ENCODE measurements at places on chromosomes 12 and 14. TPM values are rescaled to one million over a fixed set of nuclear protein-coding genes. Genes with fewer than 3 reads are reported as not detected.

The GEMIN2 gene
- total RNA-seq: 21.4 TPM

DNA sequence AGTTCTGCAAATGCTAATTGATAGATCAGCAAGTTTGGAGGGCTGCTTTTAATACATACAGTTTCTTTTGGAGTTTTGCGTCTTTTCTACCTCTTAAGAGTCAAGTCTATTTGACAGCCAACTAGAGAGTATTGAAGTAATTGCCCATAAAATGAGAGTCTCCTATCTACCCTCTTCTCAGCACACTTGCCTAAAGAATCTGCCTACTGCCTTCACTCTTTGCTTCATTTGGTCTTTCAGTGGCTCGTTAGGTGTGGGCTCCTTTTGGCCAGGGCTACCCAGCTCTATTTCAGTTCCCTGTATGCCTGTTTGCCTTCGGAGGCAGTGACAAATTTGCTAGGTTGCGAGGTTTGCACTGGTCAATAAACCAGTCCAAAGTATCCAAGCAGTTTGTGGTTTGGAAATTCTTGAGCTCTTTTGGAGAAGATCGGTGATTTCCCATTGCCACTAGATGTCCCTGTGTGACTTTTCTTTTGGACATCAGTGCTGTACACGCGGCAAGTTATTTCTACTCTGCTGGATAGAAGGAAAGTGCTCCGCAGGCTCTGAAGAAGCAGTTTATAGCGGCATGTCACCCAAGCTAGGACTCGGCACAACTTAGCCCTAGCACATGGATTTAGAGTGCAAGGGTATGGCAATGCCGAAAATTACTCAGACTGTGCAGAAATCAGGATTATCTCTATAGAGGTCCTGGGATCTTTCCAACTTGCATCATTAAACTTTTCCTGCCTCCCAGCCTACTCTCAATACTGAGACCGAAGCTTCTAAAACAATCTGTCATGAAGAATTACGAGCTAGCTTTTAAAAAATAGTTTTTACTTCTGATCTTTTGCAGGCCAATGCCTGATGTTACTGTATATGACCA lies 38.6 kb downstream of the MGST1 start:
- no peak overlapping the region for H3K27ac ChIP-seq
- H3K36me3 ChIP-seq: peaks cover under 1% of the 10 kb centered on the region
- no peaks in the 10 kb centered on the region for H3K4me1 ChIP-seq
- H3K4me3 ChIP-seq: no peak overlapping the region
- H3K27me3 ChIP-seq: no peaks in the 10 kb centered on the region

- no peak for DNase-seq
- H3K27ac ChIP-seq: no peak overlapping the region
- peaks cover 35% of the 10 kb centered on the region for H3K4me1 ChIP-seq
- H3K4me3 ChIP-seq: no peak overlapping the region
- peaks cover 6% of the 10 kb centered on the region for H3K36me3 ChIP-seq
- peaks cover 13% of the 10 kb centered on the region for H3K27me3 ChIP-seq
These were observed 3.5 kb upstream of the PHLDA1 start for GRCh38 chr12:76035045-76035444.

GRCh38 chr14:90522571-90523191 lies 125.9 kb downstream of the CALM1 start:
- DNase-seq: no peak
- H3K27ac ChIP-seq: no peak overlapping the region
- no peak overlapping the region for H3K4me3 ChIP-seq
- no peaks in the 10 kb centered on the region for H3K36me3 ChIP-seq

DNA sequence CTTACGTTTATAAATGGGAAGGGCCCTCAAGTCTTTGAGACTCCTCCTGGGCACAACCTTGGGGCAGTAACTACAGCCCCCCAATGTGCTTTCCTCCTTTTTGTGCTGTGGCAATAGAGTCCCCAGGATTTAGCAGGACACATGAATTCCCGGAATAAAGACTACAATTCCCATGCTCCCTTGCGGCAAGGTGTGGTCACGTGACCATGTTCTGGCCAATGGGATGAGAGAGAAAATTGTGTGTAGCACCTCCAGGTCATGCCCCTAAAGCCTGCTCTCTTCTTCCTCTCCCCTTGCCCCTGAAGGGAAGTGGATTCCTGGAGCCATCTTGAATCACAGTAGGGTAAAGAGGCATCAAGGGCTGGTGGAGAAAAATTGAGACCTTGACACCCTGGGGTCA lies 295.1 kb upstream of the SFSWAP start:
- no peak overlapping the region for H3K27ac ChIP-seq
- DNase-seq: no peak
- H3K4me1 ChIP-seq: peaks cover 4% of the 10 kb centered on the region
- peaks cover 2% of the 10 kb centered on the region for H3K27me3 ChIP-seq
- H3K4me3 ChIP-seq: no peak overlapping the region

DNA sequence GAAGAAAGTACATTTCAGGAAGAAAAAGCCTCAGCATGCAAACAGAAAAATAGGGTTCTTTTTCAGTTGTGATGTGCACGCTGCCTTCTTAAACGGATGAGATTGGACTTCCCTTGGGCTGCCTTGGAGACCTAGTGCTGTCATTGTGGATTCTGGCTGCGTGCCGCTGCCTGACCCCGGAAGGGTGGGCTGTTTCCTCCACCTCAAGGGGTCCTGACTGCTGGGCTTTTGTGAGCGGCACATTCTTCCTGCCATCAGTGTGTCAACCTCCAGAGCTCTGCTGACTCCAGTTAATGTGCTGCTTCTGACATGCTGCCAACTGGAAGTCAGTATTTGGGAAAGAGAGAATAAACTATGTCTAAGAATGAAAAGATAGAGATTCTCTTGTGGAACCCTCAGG lies 25.1 kb downstream of the CCNK start:
- H3K4me3 ChIP-seq: peak overlapping the region; percentile 21
- H3K4me1 ChIP-seq: peaks cover 8% of the 10 kb centered on the region
- H3K36me3 ChIP-seq: peaks cover 67% of the 10 kb centered on the region

GRCh38 chr14:92386637-92387036 lies 63.7 kb downstream of the SLC24A4 start:
- peaks cover 4% of the 10 kb centered on the region for H3K4me1 ChIP-seq
- H3K36me3 ChIP-seq: no peaks in the 10 kb centered on the region
- peaks cover 6% of the 10 kb centered on the region for H3K27me3 ChIP-seq
- no peak overlapping the region for H3K27ac ChIP-seq
- H3K4me3 ChIP-seq: no peak overlapping the region

The GLIPR1L1 gene
- total RNA-seq: not detected

DNA sequence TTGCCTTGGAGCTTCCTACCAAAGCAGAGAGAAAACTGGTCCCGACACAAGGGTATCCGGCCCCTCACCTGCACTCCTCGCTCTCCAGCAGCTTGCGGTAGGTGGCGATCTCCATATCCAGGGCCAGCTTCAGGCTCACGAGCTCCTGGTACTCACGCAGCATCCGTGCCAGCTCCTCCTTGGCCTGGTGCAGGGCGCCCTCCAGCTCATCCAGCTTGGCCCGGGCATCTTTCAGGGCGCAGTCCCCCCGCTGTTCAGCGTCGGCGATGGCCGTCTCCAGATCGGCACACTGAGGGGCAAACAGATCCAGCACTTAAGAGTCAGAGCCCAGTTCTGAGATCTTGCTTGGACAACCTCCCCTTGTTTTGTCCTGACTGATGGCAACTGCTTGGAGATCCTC lies 13.7 kb downstream of the KRT72 start:
- peaks cover 10% of the 10 kb centered on the region for H3K36me3 ChIP-seq
- H3K4me3 ChIP-seq: no peak overlapping the region
- H3K4me1 ChIP-seq: peaks cover 3% of the 10 kb centered on the region
- H3K27ac ChIP-seq: no peak overlapping the region

DNA sequence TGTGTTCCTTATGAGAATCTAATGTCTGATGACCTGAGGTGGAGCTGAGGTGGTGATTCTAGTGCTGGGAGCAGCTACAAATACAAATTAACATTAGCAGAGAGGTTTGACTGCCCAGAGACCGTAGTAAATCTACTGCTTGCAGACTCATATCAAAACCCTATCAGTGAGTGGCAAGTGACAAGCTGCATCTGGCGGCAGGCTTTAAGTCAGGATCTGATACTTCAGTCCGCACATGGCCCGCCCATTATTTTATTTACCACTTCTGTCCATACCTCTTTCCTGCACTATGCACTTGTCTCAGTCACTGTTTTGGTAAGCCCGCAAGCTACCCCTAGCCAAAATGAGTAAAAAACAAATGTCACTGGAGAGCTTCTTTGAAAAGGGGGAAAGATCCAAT lies 11.4 kb downstream of the CEP128 start:
- no peak overlapping the region for H3K27ac ChIP-seq
- no peaks in the 10 kb centered on the region for H3K4me1 ChIP-seq
- no peak for DNase-seq
- H3K27me3 ChIP-seq: peaks cover 5% of the 10 kb centered on the region
- H3K36me3 ChIP-seq: no peaks in the 10 kb centered on the region

DNA sequence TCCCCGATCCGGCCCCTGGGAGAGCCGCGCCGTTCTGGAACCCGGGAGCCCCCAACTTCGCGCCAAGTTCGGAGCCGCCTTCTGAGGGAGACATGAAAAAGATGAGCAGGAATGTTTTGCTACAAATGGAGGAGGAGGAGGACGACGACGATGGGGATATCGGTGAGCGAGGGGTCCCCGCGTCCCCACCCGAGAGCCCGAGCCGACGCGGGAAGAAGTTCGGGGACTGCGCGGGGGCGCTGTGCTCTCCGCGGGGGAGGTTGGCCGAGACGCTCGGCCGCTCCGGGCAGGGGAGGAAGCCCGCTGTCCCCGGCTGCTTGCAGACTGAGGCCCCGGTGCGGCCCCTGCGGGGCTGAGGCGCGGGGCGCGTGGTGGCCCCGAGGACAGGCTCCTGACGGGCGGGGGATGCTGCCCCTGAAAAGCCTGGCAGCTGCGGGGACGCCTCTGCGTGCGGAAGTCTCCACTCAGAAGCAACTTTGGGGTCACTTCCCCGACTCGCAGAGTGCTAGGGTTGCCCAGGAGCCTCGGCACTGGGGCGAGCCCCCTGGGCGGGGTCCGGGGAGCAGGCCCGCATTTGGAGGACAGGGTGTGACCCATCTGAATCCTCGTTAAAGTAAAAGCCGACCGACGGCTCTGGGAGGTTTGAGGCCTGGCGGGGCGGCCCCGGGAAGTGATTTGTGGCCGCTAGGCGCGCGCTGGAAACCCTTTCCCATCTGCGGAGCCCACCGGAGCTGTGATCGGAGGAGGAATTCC lies 511 bp downstream of the ANO6 start:
- H3K4me3 ChIP-seq: peak overlapping the region; percentile 98
- peaks cover 14% of the 10 kb centered on the region for H3K27me3 ChIP-seq
- no peaks in the 10 kb centered on the region for H3K36me3 ChIP-seq
- DNase-seq: peak; percentile 70
- peaks cover 35% of the 10 kb centered on the region for H3K4me1 ChIP-seq

GRCh38 chr14:99995700-99996356 lies 69.4 kb upstream of the EVL start:
- no peak overlapping the region for H3K4me3 ChIP-seq
- H3K27me3 ChIP-seq: no peaks in the 10 kb centered on the region
- H3K36me3 ChIP-seq: peaks cover 3% of the 10 kb centered on the region
- no peak overlapping the region for H3K27ac ChIP-seq
- peaks cover 3% of the 10 kb centered on the region for H3K4me1 ChIP-seq

The APOF gene
- total RNA-seq: not detected

DNA sequence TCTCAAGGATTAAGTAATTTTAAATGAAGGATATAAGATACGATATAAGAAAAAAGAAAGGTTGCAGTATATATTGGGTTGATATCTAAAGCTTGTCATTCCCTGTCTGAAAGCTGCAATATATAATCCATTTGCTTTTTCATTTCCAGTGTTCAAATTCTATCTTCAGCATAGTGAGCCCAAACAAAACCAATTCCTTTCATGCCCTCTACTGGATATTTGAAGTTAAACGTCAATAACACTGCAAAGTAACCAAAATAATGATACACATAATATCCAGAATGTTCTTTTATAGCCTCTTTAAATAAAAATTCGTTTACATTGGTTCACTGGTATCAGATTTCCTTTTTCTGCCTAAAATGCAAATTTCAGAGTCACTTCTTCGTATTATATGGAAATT lies 64.5 kb upstream of the DAAM1 start:
- H3K27me3 ChIP-seq: no peaks in the 10 kb centered on the region
- H3K4me1 ChIP-seq: no peaks in the 10 kb centered on the region
- DNase-seq: no peak
- H3K36me3 ChIP-seq: no peaks in the 10 kb centered on the region
- no peak overlapping the region for H3K27ac ChIP-seq

The CATSPERB gene
- total RNA-seq: not detected

- no peaks in the 10 kb centered on the region for H3K27me3 ChIP-seq
- peaks cover 3% of the 10 kb centered on the region for H3K36me3 ChIP-seq
- no peak for DNase-seq
- no peak overlapping the region for H3K27ac ChIP-seq
- H3K4me3 ChIP-seq: no peak overlapping the region
- peaks cover 3% of the 10 kb centered on the region for H3K4me1 ChIP-seq
These were observed 28.7 kb upstream of the P2RX4 start for GRCh38 chr12:121181181-121181580.

- DNase-seq: no peak
- no peaks in the 10 kb centered on the region for H3K36me3 ChIP-seq
- peak overlapping the region; percentile 86 for H3K4me3 ChIP-seq
These were observed 46.9 kb downstream of the CYP46A1 start for GRCh38 chr14:99730876-99731546.

The TPH2 gene
- total RNA-seq: 0.10 TPM

DNA sequence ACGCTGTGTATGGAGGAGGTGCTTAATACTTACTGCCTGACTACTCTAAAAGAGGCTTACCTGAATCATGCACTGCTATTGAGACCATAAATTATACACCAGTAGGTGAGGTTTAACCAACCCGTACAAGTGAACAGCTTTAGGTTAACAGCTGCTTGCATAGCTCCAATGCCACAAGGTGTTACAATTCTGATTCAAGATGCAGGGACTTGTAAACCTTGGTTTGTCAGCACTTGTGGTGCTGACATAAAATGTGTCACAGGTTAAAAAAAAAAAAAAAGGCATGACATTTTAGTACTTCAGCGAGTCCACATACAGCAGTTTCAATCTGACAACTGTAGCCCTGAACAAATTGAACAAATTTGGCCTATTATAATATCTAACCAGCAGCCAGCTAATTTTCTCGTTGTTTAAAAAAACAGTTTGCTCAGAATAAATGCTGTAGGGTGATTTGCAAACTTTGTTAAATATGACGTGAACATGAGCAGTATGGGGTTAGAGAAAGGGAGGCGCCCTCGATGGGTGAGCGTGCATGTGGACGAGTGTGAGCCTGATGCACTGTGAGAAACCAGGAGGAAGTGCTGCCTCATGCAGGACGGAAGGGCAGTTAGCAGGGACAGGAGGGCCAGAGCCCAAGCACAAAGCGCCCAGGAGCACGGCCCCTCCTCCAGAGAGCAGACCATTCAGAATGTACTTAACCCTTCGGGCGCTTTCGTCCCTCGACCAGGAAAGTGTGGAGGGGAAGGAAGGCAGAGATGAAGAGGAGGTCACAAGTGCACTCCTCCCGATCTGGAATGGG lies 44.7 kb downstream of the TCHP start:
- DNase-seq: peak; percentile 60
- peaks cover 3% of the 10 kb centered on the region for H3K27me3 ChIP-seq
- peaks cover 38% of the 10 kb centered on the region for H3K4me1 ChIP-seq
- H3K36me3 ChIP-seq: peaks cover 17% of the 10 kb centered on the region
- H3K4me3 ChIP-seq: peak overlapping the region; percentile 67

GRCh38 chr14:77344377-77344996 lies 23.7 kb downstream of the GSTZ1 start:
- no peaks in the 10 kb centered on the region for H3K4me1 ChIP-seq
- peak overlapping the region; percentile 2 for H3K4me3 ChIP-seq
- H3K27ac ChIP-seq: no peak overlapping the region
- peaks cover 10% of the 10 kb centered on the region for H3K36me3 ChIP-seq

The DENND5B gene
- total RNA-seq: 20.0 TPM

Data from endothelial cell (in vitro differentiated cells).